ENCODE measurements at places on chromosomes 7 and 10.

GRCh38 chr7:2403014-2403717, at the start of gene CHST12:
TSS of gene CHST12 (plus strand) at chr7:2403611. CDS start at chr7:2432640, 29,029 bp downstream.
- DNase-seq: peak; percentile 93

- no peak for DNase-seq
Measured at GRCh38 chr7:35555934-35556333, 139.0 kb downstream of the HERPUD2 start.

- DNase-seq: no peak
Measured at GRCh38 chr10:63554657-63555056, 33.5 kb downstream of the REEP3 start.

- DNase-seq: no peak
Measured at GRCh38 chr7:64774204-64774842, 19.9 kb upstream of the ZNF138 start.

DNA sequence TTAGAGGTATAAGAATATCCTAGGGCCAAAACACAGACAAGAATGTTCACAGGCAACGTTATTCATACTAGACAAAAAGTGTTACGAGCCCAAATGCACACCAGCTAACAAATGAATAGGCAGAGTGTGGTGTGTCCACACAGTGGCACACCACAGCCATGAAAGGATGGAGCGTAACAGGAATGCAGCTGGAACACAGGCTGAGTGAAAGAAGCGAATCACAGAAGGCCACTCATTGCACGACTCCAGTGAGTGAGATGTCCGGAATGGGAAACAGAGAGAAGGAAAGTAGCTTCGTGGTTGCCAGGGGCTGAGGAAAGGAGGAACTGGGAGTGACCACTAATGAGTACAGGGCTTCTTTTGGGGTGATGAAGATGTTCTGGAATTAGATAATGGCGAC, 198.8 kb downstream of the TNS3 start:
- no peak for DNase-seq

DNA sequence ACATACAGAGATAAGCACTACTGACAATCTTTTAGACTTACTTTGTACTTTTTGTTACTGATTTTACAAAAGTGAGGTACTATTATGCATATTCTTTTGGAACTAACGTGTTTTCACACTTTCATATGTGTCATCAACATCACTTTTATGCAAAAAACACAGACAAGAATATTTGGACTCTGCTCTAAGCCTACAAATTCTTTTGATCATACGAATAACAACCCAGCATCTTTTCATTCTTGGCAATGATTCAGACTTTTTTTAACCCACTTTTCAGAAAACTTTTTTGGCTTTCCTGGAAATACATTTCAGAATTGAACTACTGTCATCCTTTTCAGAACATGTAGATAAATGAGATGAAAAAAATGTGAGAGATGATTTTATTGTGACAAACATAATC, 30.2 kb downstream of the USP6NL start:
- no peak for DNase-seq

DNA sequence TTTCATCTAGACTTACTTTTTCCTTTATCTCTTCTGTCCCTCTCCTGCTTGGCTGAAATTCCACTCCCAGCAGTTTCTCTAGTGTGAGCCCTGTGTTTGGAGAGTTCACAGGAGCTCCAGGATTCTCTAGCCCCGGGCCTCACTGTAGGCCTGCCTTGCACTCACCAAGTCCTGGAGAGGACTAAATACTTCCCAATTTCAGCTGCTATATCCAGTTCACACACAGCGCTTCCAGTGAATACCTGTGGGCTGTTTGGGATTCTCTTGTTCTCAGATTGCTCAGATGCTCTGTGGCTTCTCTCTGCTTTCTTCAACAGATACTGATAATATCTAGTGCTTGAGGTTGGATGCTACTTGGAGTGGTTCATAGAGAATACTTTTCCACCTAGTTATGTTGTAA, 46.0 kb downstream of the MINPP1 start:
- DNase-seq: no peak

DNA sequence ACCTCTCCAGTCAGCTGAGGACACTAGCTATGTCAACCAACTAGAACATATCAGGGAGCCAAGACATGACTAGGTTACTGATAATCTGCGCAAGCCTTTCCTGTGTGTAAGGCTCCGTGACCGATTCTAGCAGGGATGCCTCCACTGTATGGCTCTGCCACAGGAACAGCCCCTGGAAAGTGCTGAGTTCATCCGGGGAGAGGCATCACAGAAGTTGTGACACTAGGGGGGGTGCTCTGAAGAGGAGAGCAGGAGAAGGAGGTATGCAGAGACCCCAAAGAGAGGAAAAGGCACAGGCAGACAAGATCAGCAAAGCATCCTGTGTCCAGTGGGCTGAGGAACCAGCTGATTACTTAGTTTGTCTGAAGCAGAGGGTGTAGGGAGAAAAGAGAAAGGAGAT, 13.5 kb downstream of the UPP1 start:
- no peak for DNase-seq

- DNase-seq: no peak
Measured at GRCh38 chr7:29860186-29860585, 53.9 kb downstream of the WIPF3 start.

GRCh38 chr7:22255342-22255741, 101.6 kb downstream of the RAPGEF5 start:
- DNase-seq: no peak

- no peak for DNase-seq
Measured at GRCh38 chr7:107035446-107035845, 9.1 kb upstream of the PRKAR2B start.

GRCh38 chr10:80468806-80469421, 14.8 kb downstream of the TSPAN14 start:
- DNase-seq: no peak

GRCh38 chr10:62666275-62666674, 138.2 kb upstream of the ADO start:
- no peak for DNase-seq

GRCh38 chr7:155457544-155458110, 302 bp upstream of the EN2 start:
- DNase-seq: no peak

Measured in activated CD4-positive, CD25-positive, alpha-beta regulatory T cell (primary cell).